ENCODE measurements at places on chromosomes 12 and 14. TPM values are rescaled to one million over a fixed set of nuclear protein-coding genes. Genes with fewer than 3 reads are reported as not detected.

SOAT2 gene
- total RNA-seq: not detected

- H3K27me3 ChIP-seq: no peaks in the 10 kb centered on the region
- DNase-seq: no peak
- H3K27ac ChIP-seq: no peak overlapping the region
- no peak overlapping the region for H3K4me3 ChIP-seq
These were observed 46.4 kb downstream of the EMP1 start for GRCh38 chr12:13242936-13243335.

- H3K4me1 ChIP-seq: no peaks in the 10 kb centered on the region
- no peak overlapping the region for H3K4me3 ChIP-seq
- no peak for DNase-seq
- no peaks in the 10 kb centered on the region for H3K36me3 ChIP-seq
- H3K27me3 ChIP-seq: no peaks in the 10 kb centered on the region
These were observed 10.4 kb upstream of the NRIP2 start for GRCh38 chr12:2845280-2845679.

DNA sequence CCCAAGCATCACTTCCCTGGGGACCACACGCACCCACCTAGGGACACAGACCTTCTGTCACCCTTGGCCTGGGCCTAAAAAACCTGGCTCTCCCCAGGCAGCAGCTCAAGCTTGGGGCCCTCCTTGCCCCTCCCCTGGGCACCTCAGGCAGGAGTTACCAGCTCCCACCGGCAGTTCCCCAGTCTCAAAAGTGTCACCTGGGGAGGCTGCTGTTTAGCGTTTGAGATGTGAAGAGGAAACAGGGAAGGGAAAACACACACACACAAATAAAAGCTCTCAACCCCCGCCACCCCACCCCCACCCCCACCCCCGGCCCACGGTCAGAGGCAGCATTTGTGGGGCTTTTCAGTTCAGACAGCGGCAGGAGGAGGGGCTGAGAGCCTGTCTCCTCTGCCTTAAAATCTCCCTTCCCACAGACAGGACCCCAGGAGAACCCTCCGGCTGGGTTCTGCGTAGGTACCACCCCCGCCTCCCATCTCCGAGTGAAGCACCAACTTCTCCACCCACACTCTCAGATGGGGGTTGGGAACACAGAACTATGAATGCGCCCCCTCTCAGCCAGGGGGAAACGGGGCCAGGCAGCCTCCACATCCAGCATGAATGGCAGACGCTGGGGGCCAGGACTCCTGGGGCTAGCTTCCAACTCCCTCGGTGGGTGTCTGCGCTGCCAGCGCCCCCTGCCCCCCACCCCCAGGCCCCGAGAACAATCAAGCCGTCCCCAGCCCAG, 3.0 kb downstream of the NCOR2 start:
- H3K4me1 ChIP-seq: peaks cover 5% of the 10 kb centered on the region
- no peak overlapping the region for H3K4me3 ChIP-seq
- no peak for DNase-seq
- H3K36me3 ChIP-seq: no peaks in the 10 kb centered on the region

GRCh38 chr14:102620413-102620812, 28.0 kb downstream of the RCOR1 start:
- DNase-seq: no peak
- H3K36me3 ChIP-seq: no peaks in the 10 kb centered on the region
- H3K27ac ChIP-seq: no peak overlapping the region

- H3K4me3 ChIP-seq: no peak overlapping the region
- no peaks in the 10 kb centered on the region for H3K36me3 ChIP-seq
- H3K27me3 ChIP-seq: no peaks in the 10 kb centered on the region
- H3K4me1 ChIP-seq: no peaks in the 10 kb centered on the region
- no peak overlapping the region for H3K27ac ChIP-seq
- no peak for DNase-seq
These were observed 259.4 kb downstream of the PRKD1 start for GRCh38 chr14:29668201-29668600.

DBX2 gene
- not detected for total RNA-seq
